ENCODE measurements at places on chromosomes 11 and 22. TPM values are rescaled to one million over a fixed set of nuclear protein-coding genes. Genes with fewer than 3 reads are reported as not detected.

Gene MS4A8
- polyA plus RNA-seq: not detected

DNA sequence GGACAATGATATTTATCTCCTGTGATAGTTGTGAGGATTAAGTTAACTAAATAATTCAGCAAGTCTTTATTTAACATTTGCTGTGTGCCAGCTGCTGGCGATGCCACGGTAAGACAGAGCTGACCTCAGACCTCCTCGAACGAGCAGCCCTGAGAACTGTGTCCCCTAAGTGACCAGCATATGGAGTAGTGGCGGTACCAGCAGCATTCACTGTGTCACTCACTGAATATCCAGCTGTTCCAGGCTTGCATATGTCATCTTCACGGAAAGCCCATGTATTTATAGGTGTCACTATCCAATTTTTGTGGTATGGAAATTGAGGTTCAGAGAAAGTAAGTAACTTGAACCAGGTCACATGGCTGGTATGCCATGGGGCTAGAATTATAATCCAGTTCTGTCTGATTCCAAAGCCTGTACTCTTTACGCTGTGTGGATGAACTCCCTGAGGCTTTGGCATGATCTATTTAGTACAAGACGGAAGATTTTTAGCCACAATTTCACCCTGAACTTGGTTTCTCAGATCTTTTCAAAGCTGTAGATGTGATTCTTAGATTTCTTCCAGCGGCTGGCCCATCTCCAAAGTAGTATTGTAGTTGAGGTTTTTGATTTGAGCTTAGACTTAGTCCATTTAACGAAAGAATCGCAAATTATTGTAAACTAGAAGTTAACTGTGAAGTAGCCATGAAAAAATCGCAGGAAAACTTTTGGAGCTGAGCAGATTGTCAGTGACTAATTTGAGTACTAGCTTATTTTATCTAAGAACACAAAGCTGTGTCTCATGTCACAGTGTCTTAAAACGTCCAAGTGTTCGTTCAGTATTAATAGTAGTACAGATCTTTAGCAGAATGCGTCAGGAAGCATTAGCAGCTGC lies 49.4 kb upstream of the MYO18B start:
- DNase-seq: no peak

DNA sequence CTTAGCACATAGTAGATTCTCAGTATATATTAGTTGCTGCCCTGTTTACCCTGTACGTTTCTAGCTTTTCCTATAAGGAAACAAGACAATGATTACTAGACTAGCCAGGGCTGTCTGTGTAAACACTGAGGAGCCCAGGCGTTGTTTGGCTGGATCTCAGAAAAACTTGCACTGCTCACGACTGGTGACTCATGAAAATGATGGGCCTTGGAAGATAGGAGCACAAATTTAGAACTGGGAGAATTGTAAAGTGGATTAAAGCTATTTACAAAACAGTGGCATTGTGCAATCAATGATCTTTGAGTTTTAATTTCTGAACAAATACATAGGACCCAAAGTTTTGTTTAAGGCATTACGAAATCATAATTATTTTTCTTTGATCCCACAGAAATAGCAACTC lies 276.9 kb downstream of the FAM76B start:
- no peak for DNase-seq

- DNase-seq: no peak
Observed at GRCh38 chr11:64348383-64349024, 8.5 kb downstream of the CCDC88B start.

DNA sequence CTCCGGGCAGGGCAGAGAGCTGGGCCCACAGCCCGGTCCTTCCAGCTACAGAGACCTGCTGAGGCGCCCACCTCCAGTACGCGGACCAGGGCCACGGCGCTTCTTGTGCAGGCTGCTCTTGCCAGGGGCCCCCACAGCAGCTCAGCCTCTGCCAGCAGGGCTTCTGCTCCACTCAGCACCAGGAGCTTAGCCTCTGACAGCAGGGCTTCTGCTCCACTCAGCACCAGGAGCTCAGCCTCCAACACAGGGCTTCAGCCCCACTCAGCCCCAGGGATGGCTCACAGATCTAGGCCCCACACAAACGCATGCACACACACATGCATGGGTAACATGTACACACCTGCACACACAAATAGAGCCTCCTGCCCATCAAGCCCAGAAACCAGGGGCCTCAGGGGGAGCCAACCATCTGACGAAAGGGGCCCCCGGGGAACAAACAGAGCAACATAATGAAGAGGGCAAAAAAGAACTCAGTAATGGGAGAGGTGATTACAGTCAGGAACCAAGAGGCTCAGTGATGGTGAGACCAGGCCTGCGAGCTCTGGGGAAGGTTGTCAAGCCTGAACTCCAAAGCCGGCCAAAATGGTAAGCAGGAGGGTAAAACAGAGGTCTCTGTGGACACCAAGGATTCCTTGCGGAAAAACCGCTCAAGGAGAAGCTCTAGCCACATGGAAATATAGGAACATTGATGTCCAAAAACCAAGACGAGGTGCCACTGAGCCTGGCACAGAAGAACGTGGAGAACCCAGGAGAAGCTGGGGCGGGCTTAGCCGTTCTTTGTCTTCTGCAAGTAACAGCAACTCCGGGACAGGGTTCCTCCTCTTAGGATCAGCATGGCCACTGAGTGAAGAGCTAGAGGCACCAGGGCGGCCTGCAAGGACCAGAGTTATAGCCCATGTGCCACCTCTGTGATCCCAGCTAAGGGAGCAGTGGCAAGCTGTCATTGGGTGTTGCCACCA lies 46.5 kb downstream of the GNB1L start:
- no peak for DNase-seq

- DNase-seq: peak; percentile 13
Observed at GRCh38 chr22:35894937-35895708, 133.5 kb downstream of the RBFOX2 start.

Gene YPEL4
- polyA plus RNA-seq: 0.09 TPM

DNA sequence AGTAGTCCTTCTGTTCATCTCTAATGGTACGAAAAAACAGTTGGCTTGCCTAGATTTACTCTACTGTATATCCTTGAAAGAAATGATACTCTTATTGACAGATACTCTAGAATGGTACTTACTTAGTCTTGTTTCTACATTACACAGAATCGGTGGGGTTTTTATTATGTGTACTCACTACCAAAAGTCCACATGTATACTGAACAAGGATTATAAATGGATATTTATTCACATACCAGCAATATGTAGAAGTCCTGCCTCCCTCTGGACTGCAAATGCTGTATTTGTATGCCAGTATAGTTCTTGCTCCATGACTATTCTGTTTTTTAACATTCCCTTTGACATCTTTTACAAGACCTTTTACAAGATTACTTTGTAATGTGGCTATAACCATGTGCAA lies 13.9 kb downstream of the PCF11 start:
- DNase-seq: no peak

GRCh38 chr11:119356349-119357031 lies 10.0 kb upstream of the MFRP start:
- peak; percentile 55 for DNase-seq
